ENCODE measurements at places on chromosomes 7 and 10.
A peak's percentile ranks its signal among the peaks of the same experiment; 100 is the strongest.

- no peak for DNase-seq
Measured at GRCh38 chr10:47255866-47256265, 44.1 kb upstream of the GDF10 start.

DNA sequence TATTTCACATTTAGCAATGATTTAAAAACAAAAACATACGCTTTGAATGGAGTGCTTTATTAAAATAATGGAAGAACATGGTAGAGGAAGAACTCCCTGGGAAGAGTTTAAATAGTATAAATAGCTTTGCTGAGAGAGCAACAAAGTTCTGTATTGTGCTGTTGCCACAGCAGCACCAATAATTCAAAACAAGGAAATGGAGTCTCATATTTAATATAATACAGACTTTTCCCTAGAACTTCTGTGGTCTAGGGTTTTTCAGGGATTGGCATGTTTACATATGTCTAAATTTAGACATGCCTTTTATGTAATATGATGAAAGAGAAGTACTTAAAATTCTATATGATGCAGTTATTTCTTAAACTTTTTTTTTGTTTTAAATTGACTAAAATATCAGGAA lies 217.2 kb upstream of the HDAC9 start:
- DNase-seq, result no peak

DNA sequence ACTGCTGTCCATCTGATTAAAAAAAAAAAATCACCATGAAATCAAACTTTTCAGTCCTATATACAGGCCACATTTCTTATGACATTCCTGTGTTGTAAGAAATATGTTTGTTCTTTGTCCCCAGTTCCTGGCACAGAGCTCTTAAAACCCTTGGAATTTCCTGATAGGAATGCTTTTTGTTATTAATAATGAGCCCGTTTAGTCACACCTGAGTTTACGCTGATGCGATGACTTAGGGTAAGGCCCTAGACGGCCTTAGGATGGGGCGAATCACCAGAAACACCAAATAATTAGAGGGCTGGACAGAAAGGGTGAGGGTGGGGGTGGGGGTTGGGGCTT lies 17.5 kb downstream of the TSPAN15 start:
- DNase-seq, result no peak

GRCh38 chr10:36451391-36451970 lies 673.9 kb upstream of the ANKRD30A start:
- no peak for DNase-seq

- DNase-seq, result no peak
Measured at GRCh38 chr10:51117794-51118193, 43.5 kb downstream of the PRKG1 start.

DNA sequence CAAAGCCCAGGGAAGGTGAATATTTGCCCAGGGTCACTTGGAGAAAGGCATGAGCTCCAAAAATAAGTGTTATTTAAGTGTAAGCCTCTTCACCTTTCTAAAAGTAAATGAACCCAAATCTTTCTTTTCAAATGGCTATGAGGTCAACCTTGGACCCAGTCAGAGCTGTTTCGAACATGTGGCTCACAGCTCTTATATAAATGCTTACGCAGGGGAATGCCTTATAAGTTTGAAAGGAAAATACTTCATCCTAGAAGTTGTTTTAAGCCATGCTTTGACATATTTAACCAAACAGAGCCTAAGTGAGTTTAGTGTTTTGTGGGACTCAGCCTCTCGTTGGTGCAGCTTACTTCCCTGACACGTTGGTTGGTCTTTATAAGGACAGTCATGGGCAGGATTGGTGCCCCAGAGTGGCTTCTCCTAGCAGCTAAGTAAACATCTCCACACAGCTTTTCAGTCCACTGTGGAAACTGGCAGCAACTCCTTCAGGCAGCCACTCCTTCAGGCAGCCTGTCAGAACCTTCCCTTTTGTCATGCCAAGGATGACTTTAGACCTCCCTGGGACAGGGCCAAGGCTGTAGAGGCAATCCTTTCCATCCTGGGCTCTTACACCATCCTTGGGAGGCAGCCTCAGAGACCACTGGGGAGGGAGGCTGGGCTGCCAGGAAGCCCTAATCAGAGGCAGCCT lies 43.6 kb downstream of the MINDY4 start:
- DNase-seq, result no peak

DNA sequence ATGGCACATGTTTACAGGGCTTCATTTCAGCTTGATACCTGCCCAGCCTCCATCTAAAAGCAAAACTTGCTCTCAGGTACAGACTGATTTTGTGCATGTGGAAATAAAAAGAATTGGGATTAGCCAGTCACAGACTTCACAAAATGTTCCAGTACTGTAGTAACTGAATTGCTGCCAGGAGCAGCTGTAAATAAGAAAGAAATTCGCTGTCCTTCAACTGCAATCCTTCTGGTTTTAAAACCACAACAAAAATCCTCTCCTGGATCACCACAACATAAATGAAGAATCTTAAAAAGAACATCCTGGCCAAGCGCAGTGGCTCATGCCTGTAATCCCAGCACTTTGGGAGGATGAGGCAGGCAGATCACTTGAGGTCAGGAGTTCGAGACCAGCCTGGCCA lies 3.9 kb upstream of the MIOS start:
- no peak for DNase-seq

- peak; percentile 94 for DNase-seq
Measured at GRCh38 chr7:30727061-30727945, 24.6 kb upstream of the INMT start.

- no peak for DNase-seq
Measured at GRCh38 chr7:115734641-115735040, 295.9 kb downstream of the TFEC start.

DNA sequence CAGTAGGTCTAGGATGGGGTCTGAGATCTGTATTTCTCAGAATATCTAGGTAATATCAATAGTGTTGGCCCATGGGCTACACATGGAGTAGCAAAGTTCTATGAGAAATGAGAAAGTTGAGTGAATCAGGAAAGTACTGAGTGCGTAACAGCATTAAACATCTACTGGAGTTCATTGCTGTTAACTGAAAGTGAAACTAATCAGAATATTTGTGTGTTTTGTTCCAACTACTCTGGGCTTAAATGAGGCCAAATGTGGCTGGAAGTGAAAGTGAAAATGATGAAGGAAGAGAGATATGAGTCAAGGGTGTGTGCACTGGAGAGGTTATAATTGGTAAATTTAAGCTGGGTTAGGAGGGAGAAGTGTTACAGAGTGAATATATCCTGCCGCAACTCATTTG lies 46.5 kb downstream of the TMEM106B start:
- DNase-seq, result peak; percentile 45
